Lower lobe of right lung (tissue), 2 donors: ENCODE measurements at places on chromosomes 5 and 9.

GRCh38 chr9:98654247-98654646 lies 54.5 kb downstream of the GABBR2 start:
- no peak for DNase-seq

DNA sequence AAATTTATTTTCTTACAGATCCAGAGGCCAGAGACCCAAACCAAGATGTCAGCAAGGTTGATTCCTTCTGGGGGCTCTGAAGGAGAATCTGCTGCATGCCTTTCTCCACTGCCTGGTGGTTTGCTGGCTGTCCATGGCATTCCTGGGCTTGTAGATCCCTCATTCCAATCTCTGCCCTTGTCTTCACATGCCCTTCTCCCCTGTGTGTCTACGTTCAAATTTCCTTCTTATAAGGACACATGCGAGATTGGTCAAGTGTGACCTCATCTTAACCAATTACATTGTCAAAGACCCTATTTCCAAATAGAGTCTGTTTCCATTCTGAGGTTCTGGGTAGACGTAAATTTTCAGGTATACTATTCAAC lies 84.5 kb upstream of the RAI14 start:
- DNase-seq = no peak

DNA sequence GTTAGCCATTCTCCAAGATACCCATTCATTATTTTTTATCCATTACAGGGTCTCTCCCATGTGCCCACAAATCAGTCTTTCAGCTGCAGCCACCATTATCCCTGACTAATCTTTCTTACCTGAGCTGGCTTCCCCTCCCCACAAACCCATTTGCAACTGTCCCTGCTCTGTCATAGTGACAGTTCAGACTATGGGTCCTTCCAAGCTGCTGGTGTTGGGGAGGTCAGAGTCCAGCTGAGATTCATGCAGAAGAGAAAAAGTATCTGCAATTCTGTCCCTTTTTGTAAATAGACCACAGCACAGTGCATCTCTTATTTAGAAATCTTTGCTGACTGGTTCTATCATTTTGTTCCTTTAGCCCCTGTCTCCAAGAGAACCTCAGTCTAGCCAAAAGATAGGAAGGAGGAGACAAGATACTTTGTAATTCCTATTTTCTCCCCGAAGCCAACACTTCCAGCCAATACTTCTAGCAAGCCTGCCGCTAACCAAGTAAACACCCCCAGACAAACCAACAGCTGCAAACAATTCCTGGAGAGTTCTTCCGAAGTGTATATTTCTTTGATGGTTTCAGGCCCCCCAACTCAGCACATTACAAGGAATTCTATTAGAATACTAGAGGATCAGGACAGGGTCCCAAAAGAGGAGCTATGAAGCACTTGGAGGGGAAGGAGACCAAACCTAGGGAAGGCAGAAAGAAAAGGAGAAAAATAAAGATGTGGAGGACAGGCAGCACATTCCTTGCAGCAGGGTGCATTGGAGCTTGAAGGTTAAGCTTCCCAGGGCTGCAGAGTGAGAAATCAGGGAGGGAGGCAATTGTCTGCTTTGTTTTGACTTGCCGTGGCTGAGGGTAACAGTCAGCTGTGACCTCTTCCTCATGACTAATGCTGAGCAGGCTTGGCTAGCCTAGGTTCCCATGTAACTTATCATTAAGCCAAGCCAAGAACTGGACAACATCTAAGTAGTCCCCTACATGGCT lies 148.5 kb downstream of the SGCD start:
- DNase-seq = no peak

- DNase-seq = no peak
These were observed 261.0 kb upstream of the GRIN3A start for GRCh38 chr9:101999441-101999840.

GRCh38 chr9:107288701-107289100 lies 5.6 kb downstream of the RAD23B start:
- DNase-seq = no peak

GRCh38 chr9:114186605-114187289 lies 31.4 kb downstream of the COL27A1 start:
- DNase-seq = peak; percentile 24

DNA sequence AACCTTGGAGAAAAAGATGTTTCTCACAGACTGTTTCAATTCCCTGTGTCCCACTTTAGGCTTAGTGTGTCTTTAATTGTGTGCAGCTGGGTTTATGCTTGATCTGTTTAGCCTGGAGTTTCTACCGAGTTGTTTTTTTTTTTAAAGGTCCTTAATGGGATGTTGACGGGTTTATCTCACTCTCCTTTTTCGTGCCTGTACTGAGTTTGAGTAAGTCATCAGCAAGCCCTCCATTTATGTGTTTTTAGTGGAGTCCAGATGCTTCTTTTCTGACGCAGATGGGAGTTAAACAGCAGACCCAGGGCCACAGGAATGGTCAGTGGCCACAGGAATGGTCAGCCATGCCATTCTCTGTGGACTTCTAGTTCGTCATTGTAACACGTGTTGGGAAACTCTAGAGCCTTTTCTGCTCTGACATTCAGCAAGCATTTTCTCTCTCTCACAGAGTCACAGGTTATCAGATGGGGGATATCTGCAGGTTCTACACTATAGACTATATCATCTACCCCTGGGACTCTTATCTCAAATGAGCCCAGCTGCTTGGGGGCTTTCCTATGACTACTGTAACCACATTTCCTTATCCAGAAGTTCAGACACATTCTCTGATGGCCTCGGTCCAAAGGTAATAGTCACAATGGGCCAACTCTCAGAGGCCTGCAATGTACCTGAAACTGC lies 190.5 kb downstream of the TTLL11 start:
- DNase-seq = no peak

DNA sequence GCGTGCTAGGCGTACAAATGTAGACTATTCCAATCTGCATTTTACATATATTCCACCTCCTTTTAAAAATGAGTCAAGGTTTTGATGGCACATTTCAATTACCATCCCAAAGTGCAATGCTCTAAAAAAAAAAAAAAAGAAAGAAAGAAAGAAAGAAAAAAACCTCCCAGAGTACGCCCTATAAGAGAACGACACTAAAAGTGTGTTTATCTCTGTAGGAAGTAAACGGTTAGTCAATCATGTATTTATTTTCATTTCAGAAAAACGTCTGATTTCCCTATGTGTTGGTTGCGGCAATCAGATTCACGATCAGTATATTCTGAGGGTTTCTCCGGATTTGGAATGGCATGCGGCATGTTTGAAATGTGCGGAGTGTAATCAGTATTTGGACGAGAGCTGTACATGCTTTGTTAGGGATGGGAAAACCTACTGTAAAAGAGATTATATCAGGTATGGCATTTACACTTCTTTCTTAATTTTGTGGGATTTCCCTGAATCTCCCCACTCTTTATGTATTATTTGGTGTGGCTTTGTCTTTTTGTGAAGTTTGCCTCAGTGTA lies 1.1 kb downstream of the ISL1 start:
- no peak for DNase-seq

GRCh38 chr9:88179062-88179521 lies 40.8 kb upstream of the SPATA31C2 start:
- peak; percentile 52 for DNase-seq

- no peak for DNase-seq
These were observed 14.3 kb downstream of the OTULIN start for GRCh38 chr5:14678773-14679334.

DNA sequence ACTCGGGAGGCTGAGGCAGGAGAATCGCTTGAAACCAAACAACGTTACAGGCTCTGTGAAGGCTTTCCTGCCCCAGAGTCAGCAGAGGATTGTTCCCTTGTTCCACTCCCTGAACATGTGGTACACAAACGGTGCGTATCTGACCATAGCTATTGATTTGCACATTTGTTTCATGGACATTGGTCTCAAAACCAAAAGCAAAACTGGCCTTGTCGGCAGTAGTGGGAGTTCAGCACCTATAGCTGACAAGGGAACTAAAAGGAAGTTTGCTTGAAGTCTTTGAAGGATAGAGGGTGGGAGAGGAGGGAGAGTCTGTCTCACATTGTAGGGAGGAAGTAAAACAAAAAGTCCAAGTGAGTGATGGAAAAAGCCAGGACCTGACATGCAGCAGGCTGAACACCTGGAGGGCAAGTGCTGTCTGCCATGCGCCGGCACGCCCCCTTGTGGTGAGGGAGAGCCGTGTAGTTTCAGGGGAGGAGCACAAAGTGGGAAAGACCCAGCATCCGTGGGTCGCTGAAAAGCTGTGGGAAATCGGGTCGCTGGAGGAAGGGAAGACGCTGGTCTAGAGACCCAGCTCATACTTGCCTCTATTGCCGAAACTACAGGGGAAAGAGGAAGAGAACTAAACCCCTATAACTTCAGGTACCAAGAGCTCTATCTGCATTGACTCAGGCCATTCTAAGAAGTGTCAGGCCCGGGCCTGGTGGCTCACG lies 58.0 kb downstream of the RAD23B start:
- DNase-seq = peak; percentile 81

DNA sequence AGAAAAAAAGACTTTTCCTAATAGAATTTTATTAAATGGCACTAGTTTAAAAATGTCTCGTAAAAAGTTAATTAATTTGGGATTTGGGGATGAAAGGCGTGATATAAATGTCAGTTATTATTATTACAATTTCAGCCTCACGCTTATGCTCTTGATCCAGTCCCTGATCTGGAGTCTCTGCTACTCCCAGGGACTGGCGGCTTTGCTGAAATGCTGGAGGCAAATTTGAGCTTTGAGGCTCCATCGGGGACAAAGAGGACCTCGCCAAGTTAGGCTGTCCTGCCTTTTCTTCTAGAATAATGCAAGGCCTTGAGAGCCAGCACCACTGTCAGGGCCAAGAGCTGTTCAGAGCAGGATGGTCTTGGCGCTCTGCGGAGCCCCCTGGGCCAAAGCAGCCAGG lies 69.7 kb downstream of the ZNF618 start:
- DNase-seq = no peak

DNA sequence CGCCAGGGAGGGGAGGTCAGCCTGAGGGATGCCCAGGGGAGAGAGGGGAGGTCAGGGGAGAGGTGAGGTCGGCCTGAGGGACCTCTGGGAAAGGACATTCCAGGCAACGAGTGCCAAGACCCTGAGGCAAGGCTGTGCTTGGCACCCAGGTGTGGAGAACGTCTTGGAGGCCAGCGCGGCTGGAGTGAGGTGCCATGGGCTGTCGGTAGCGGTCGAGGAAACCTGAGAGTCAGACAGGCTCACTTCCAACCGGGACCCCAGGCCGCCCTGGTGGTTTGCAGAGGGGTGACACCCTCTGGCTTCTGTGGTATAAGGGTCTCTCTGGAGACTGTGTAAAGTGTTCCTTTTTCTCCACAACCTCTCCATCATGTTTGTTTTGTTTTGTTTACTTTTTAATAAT lies 82.9 kb downstream of the CACNA1B start:
- DNase-seq = no peak

- no peak for DNase-seq
These were observed 38.6 kb upstream of the CARTPT start for GRCh38 chr5:71680510-71680909.

- DNase-seq = no peak
These were observed 113.0 kb downstream of the SMARCA2 start for GRCh38 chr9:2128141-2128540.

- no peak for DNase-seq
These were observed 96.5 kb upstream of the ZNF608 start for GRCh38 chr5:124842725-124843595.
